HFFc6 (cell line): ENCODE measurements at places on chromosomes 2 and 18. TPM values are rescaled to one million over a fixed set of nuclear protein-coding genes. Genes with fewer than 3 reads are reported as not detected.

The NIFK gene
- total RNA-seq = 64.7 to 84.2 TPM (median 72.8 TPM) in 3 replicates

The RAB17 gene
- 0.36 TPM in 1 of 3 replicates, not detected in the others for total RNA-seq

The CAPN14 gene
- 0.06 and 0.10 TPM in 2 replicates for total RNA-seq

The TTN gene
- 0.12 to 0.33 TPM (median 0.20 TPM) in 3 replicates for total RNA-seq

The SERPINB3 gene
- not detected in 3 replicates for total RNA-seq

The KLHL29 gene
- total RNA-seq = 8.5 to 9.9 TPM (median 8.8 TPM) in 3 replicates

The MC5R gene
- not detected in 3 replicates for total RNA-seq

The EHD3 gene
- total RNA-seq = 55.5 to 70.6 TPM (median 63.7 TPM) in 3 replicates

DNA sequence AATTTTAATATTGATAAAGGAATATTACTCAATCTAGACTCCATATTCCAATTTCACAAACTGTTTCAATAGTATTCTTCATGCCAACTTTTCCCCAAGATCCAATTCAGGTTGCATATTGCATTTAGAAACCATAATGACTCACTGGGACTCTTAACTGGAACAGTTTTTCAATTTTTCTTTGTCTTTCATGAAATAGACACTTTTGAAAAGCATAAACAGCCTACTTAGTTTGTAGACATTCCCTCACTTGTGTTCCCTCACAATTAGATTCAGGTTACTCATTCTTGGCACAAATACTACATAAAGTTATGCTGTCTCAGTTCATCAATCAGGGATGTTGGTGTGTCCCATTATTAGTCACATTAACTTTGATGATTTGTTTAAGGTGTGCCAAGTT, 1768.4 kb upstream of the PIK3C3 start:
- no peak for DNase-seq

DNA sequence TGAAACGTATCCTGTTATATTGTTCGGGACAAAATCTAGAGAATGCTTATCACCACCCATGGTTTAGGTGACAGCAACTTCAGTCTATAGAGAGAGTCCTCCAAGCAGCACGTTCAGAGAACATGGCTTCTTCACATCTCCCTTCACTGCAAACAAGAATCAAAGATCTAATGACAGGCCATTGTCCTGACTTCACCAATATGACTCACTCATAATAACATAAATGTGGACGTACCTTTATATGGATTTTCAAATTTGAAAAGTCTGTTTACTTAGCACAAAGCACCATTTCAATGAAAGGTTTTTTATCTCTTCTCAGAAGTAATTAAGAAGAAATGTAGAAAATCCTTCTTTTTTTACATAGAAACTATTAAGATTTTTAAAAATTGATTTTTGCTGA, 46.7 kb downstream of the KLF7 start:
- DNase-seq = no peak

- no peak for DNase-seq
Measured at GRCh38 chr2:203394519-203395227, 66.5 kb downstream of the ABI2 start.

GRCh38 chr2:54572636-54573536, 116.8 kb downstream of the SPTBN1 start:
- no peak for DNase-seq

- DNase-seq = no peak
Measured at GRCh38 chr2:201447086-201447485, 4.2 kb downstream of the TRAK2 start.

DNA sequence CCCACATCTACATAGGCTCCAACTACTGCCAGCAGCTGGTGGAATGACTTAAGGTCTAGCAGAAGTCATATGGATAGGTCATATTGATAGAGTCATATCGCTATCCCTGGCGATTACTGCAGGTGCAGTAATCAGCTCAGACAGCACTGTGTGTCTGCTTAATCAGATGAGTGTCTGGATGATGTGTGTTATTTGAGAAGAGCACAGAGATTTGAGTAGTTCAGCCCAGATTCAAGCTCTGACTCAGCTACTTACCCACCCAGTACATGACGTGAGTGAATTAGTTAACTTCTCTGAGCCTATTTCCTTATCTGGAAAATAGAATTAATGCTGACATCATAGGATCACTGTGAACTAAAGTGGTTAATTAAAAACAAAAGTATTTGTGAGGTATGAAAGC, 78.9 kb downstream of the EHD3 start:
- DNase-seq = no peak

DNA sequence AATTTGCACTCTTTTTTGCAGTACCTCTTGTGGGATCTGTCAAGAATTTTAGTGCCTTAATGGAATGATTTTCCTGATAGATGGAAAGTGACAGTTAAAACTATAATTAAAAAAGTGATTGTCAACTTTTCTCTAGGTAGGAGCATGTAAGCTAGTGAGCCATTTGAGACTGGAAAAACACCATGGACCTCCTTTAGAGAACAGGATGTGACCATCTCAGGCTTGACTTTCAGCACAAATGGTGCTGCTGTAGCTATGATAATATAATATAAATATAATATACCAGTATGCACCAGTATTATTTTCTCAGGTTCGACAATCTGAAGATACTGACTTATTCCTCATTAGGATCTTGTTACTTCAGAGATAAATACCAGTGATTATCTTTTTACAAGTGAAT, 27.8 kb downstream of the ZNF236 start:
- no peak for DNase-seq

DNA sequence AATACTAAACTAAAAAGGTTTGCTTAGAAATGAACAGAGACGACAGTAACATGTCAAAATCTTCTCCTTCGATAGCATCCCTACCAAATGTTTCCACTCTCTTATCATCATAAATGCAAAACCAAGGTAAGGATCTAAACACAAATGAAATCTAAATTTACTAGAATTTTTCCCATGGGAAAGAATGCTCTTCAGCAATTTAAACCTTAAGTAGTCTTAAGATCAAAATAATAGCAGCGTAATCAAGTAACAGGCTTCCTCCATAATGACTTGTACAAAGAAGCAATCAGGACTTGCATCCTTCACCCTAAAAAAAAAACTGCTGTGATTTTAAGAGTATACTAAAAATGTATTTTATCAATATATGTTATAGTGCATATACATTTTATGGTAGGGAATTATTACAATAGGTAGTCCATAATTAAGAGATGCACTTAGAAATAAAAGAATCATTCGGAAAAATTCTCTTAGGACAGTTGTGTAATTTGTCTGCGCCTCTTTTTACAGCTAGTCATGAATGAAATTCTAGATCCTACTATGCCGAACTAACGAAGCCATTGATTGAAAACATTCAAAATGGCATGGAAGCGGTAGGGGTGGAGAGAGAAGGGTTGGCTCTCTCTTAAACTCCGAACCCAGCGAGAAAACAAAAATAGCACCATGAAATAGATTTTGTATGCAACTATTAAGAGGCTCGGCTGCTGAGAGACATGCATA, 1.3 kb downstream of the PGAP1 start:
- peak; percentile 3 for DNase-seq

DNA sequence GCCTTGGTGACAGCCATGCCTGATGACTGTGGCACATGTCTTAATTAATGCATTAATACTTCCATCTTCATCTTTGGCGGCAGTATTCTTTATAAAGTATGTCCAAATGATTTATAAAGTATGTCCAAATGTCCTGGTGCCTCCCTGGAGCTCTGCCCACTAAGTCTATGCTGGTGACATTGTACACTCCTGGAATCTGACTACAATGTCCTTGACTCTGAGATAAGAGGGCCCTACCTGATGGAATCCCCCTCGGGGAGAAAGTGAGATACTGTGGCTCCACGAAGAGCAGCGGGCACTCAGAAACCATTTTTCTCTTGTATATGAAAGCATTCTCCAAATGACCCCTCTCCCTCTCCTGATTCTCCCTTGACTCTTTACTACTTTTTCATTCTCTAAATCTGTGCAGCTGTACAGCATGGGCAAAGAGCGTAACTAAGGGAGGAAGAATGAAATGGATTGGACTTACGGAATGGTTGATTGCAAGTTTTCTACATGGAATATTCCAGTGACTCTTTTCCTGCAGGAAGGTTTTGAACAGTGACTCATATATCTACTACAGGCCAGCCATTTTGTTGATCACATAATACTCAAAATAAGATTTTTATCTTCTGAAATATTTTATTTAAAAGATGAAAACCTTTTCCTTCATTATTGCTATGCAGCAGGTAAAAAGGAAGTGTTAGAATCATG, 17.3 kb downstream of the RAB12 start:
- DNase-seq = no peak

- no peak for DNase-seq
Measured at GRCh38 chr2:86213699-86214502, 14.6 kb downstream of the MRPL35 start.

- DNase-seq = no peak
Measured at GRCh38 chr2:167209784-167210183, 321.5 kb downstream of the XIRP2 start.
